ENCODE measurements at places on chromosomes 5 and 9.

- no peak for DNase-seq
These were observed 103.3 kb downstream of the FBXL17 start for GRCh38 chr5:108278285-108279240.

GRCh38 chr9:132538071-132538470 lies 44.3 kb upstream of the BARHL1 start:
- DNase-seq, result no peak

DNA sequence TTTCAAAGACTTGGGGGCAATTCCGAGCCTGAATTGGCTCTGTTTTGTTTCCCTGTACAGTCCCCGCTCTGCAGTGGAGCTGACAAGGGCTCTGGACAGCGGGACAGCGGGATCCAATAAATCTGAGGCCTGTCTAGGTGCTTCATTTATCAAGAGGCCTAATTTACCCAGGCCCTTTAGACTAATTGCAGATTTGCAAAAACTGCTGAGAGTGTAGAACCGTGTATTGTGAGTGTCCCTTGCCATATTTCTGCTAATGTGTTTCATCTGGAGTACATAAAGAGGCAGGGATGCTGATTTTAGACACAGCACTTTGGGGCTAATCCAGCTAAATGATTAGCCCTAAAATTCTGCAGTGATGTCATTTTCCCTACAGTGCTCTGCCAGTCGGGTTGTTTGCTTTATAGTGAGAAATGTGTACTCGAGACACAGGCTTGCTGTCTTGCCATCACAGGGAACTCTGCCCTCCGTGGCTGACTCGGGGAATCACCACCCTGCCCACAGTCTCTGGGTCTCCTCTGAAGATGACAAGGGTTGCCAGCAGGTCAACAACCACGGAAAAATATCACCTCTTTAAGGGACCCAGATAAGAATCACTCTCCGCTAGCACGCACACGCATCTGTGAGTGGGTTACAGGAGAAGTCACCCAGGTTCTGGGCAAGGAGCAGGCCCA lies 592.0 kb downstream of the BNC2 start:
- DNase-seq, result no peak

DNA sequence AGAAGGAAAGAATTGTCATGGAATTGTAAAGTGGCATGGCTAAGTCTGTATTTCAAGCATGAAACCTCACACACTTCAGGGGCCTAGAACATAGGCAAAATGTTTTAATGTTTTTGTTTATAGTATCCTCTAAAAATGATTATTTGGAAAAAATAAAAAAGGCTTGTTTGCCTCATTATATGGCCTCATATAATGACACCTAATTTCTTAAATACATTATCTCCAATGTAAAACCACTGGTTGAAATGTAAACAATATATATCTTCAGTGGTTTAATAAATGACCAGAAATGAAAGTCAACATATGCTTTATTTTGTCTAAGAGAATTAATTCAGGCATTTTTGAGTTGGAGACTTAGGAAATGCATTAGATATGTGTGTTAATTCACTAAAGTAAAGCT lies 1736.6 kb downstream of the EFNA5 start:
- no peak for DNase-seq

DNA sequence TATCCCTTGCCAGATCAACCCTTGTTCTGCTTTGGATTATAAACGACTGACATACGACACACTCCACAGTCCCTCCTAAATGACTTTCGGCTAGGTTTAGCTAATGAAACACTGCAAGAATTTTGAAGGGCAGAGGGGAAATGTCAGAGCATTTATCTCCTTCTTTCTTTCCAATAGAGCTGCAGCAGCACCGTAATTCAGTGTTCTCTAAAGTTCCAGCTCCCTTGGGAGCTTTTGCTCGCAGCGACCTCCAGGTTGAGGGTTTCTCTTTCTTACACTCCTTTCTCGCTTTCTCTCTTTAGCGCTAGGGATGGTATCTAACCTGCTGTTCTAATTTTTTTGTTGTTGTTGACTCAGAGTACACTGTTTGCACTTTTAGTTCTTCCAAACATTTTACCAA lies 467.1 kb upstream of the ST8SIA4 start:
- DNase-seq, result no peak

- no peak for DNase-seq
These were observed 10.7 kb upstream of the FAM193B start for GRCh38 chr5:177565046-177565445.

DNA sequence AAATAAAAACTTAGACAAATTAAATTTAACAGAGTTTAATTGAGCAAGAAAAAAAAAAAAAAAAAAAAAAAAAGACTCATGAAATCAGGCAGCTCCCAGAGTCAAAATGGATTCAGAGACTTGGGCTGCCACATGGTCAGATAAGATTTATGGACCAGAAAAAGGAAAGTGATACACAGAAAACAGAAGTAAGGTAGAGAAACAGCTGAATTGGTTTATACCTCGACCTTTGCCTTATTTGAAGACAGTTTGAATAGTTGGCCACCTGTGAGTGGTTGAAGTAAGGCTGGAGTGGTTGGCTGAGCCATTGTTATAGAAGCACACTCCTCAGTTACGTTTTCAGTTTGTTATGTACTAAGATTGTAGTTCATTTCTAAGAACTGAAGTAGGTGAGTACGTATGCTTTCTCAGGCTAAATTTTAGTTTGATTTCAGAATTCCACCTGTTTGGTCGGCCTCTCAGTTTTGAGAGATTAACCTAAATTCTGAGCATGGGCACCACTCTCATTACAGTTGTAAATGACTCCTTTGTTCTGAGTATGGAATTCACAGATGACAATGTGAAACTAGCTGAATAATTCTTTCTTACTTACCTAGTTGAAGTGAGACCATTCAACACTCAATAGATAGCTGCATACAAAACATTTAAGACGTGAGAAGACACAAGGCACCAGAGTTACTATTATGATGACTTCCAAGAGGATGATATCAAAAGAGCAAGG lies 149.0 kb downstream of the AOPEP start:
- no peak for DNase-seq

DNA sequence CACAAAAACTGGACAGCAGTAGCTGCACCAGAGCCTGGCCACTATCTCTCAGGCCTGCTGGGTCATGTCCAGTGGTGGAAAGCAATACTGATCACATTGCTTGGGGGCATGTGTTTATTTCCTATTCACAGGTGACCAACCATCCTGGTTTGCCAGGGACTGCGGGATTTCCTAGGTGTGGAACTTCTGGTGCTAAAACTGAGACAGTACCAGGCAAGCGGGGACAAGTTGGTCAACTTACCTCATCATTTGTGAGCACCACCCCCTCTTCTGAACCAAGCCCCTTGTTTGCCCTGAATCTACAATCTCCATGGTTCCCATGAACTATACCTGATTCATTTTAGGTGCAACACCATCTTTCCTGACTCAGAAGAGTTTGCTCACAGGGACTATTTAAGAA lies 81.3 kb downstream of the TNC start:
- DNase-seq, result no peak

DNA sequence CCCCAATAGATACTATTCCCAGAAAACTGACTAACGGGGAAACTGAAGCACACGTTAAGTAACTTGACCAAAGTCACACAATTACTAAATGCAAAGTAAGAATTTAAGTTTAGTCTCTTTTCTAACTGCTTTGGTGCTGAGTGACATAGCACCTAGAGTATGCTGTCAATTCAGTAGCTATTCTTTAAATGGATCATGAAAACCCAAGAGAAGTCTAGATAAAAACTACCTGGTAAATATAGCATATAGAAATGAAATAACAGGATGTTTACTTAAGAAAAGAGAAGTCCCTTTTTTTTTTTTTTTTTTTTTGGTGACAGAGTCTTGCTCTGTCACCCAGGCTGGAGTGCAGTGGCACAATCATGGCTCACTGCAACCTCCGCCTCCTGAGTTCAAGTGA lies 129.2 kb downstream of the PDE4D start:
- no peak for DNase-seq

GRCh38 chr5:2143646-2144353 lies 261.1 kb upstream of the IRX4 start:
- DNase-seq, result no peak

Measured in stimulated activated CD8-positive, alpha-beta memory T cell treated with anti-CD3 and anti-CD28 coated beads, Interleukin-7, amount 100 ng/mL, for 24 hours (primary cell).